ENCODE measurements at places on chromosomes 5 and 9. TPM values are rescaled to one million over a fixed set of nuclear protein-coding genes. Genes with fewer than 3 reads are reported as not detected.

DNA sequence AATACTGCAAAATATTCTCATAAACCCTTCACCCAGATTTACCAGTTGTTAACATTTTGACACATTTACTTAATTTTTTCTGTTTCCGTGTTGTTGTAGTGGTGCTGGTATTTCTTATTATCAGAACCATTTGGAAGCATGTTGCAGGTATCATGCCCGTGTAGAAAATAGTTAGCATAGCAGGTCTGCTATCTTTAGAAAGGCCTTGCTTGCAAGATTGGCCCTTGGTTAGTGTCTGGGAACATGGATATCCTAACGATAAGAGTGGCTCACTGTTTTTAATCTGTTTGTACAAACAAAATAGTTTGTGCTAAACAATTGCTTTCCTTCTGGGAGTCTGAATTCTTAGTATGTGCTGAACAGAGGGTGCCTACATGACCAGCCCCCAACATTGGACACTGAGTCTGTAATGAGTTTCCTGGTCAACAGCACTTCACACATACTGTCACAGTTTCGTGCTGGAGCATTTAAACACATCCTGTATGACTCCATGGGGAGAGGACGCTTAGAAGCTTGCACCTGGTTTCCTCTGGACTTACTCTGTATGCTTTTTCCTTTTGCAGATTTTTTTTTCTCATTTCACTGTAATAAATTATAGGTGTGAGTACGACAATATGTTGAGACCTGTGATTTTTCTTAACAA, 66.9 kb downstream of the MAN2A1 start:
- DNase-seq: no peak
- no peaks in the 10 kb centered on the region for H3K4me1 ChIP-seq
- H3K27ac ChIP-seq: no peak overlapping the region
- H3K27me3 ChIP-seq: no peaks in the 10 kb centered on the region
- peaks cover 28% of the 10 kb centered on the region for H3K36me3 ChIP-seq

- H3K36me3 ChIP-seq: no peaks in the 10 kb centered on the region
- H3K4me1 ChIP-seq: no peaks in the 10 kb centered on the region
- no peaks in the 10 kb centered on the region for H3K27me3 ChIP-seq
- H3K4me3 ChIP-seq: no peak overlapping the region
- H3K27ac ChIP-seq: no peak overlapping the region
Observed at GRCh38 chr9:72856972-72857623, 95.8 kb downstream of the ALDH1A1 start.

DNA sequence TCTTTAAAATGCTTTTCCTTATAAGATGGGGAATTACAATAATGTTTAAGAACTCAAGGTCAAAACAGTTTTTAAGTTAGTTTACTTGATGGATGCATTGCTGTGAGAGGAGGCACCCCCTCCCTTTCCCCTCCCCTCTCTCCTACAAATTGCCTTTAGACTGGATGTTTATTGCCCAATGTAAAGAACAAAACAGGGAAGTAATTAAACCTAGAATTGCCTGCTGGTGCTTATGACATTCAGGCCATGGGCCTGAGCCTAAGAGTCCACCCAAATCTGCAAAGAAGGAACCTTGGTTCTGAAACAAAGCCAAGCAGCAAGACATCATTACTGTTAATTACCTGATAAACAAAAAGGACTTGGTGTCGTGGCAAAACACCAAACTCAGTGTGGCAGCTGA, 630.3 kb downstream of the ISL1 start:
- no peaks in the 10 kb centered on the region for H3K27me3 ChIP-seq
- no peak overlapping the region for H3K27ac ChIP-seq
- H3K4me1 ChIP-seq: no peaks in the 10 kb centered on the region

DNA sequence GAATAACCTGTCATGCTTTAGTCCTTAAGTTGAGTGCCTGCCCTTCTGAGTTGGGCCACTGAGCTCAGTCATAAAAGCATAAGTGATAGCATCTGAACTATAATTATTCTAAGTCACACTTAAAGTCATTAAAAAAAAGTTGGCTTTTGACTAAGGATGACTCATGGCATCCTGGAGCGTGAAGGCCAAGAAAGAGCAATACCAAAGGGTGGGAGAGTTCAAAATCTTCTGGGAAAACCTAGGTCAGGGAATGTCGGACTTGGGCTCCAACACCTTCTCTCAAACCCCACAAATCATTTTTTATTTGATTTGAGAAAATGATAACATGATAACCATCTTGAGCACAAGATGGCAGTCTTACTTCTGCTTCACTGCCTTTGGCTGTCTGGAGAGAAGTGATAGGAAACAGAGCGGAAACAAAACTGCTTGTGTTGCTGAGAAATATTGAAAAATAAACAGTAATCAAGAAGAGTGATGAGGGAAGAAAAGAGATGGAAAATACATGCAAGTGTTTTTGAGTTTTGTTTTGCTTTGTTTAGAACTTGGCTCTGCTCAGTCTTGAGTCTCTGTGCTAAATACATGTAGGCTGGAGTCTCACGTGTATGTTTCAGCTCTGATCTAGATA, 16.9 kb upstream of the NTRK2 start:
- H3K27me3 ChIP-seq: no peaks in the 10 kb centered on the region
- no peaks in the 10 kb centered on the region for H3K36me3 ChIP-seq
- no peak overlapping the region for H3K27ac ChIP-seq
- H3K4me3 ChIP-seq: no peak overlapping the region
- H3K4me1 ChIP-seq: no peaks in the 10 kb centered on the region

- DNase-seq: no peak
- peaks cover 8% of the 10 kb centered on the region for H3K4me1 ChIP-seq
- H3K27me3 ChIP-seq: no peaks in the 10 kb centered on the region
Observed at GRCh38 chr5:16454686-16455085, 10.9 kb downstream of the ZNF622 start.

GRCh38 chr5:41921874-41922273, 3.2 kb upstream of the FBXO4 start:
- peaks cover 5% of the 10 kb centered on the region for H3K36me3 ChIP-seq
- H3K4me3 ChIP-seq: no peak overlapping the region
- no peak for DNase-seq

DNA sequence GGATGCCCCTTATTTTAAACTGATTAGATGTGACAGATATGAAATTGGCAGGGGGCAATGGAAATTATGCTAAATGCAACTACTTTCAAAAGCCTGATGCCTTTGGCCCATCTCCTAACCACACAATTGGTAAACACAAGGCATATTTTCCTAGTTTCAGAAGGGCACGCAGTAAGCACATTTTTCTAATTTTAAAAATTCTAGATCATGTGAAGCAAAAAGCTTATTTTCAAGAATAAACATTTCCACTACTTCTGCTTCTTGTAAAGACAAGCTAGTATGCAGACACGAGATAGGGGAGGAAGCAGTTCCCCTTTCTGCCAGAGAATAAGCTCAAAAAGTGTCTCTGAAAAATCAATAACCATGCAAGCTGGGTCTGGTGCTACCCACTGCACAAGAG, 67.7 kb downstream of the ABCA1 start:
- H3K4me1 ChIP-seq: no peaks in the 10 kb centered on the region
- H3K36me3 ChIP-seq: peaks cover 22% of the 10 kb centered on the region
- no peak overlapping the region for H3K27ac ChIP-seq
- H3K4me3 ChIP-seq: no peak overlapping the region
- no peak for DNase-seq

- no peaks in the 10 kb centered on the region for H3K27me3 ChIP-seq
- no peak for DNase-seq
- no peak overlapping the region for H3K4me3 ChIP-seq
Observed at GRCh38 chr9:136060671-136061371, 34.3 kb downstream of the NACC2 start.

GRCh38 chr9:107118863-107119624, 164.0 kb upstream of the RAD23B start:
- H3K36me3 ChIP-seq: no peaks in the 10 kb centered on the region
- H3K27me3 ChIP-seq: no peaks in the 10 kb centered on the region
- no peaks in the 10 kb centered on the region for H3K4me1 ChIP-seq
- no peak overlapping the region for H3K27ac ChIP-seq
- H3K4me3 ChIP-seq: no peak overlapping the region

Gene CD74
- 159 TPM for total RNA-seq

Gene PRUNE2
- total RNA-seq: 0.78 TPM

- no peak overlapping the region for H3K27ac ChIP-seq
- H3K36me3 ChIP-seq: no peaks in the 10 kb centered on the region
Observed at GRCh38 chr5:163564321-163564938, 59.0 kb downstream of the MAT2B start.

DNA sequence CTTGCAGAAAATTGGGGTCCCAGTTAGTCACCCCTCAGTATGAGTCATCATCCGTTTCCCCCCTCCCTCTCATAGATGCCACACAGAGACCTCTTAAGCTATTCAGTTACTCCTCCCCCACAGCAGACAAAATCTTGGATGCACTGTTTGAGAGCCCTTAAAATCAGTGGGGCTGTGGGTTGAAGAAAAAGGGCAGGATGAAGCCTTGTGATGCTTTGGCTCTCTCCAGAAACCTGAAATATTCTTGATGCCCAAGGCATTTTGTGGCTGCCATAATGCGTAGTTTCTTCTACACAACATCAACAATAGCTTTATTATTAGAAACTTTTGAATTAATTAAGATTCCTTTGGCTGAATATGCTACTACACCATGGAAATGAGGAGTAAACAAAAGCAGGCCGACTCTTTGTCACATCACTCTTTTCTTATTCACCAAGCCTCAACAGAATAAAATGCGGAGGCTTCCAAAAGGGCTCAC, 133.8 kb downstream of the MRPS30 start:
- no peak overlapping the region for H3K27ac ChIP-seq
- DNase-seq: no peak
- H3K4me3 ChIP-seq: no peak overlapping the region
- no peaks in the 10 kb centered on the region for H3K4me1 ChIP-seq

DNA sequence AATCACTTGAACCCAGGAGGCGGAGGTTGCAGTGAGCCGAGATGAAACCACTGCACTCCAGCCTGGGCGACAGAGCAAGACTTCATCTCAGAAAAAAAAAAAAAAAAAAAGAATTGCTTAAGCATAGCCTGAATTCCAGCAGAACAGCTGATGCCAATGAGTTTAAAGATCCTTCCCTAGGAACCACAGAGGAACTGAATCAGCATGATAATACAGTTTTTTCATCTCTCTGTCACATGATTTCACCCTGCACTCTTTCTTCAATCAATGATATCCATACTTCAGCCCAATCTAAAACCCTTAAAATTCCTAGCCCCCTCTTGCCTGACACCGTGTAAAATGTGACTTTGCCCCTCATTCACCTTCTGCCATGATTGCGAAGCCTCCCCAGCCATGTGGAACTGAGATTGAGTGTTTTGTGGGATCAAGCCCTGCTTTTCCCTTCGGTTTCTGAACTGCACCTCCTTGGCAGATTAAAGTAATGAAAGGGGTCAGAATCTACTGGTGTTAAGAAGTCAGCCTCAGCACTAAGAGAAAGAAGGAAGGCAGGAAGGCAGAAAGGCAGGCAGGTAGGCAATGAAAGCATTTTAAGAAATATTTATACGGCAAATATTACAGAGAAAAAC, 20.9 kb upstream of the DMXL1 start:
- H3K4me1 ChIP-seq: no peaks in the 10 kb centered on the region
- DNase-seq: no peak
- H3K27ac ChIP-seq: no peak overlapping the region
- H3K36me3 ChIP-seq: no peaks in the 10 kb centered on the region
- H3K27me3 ChIP-seq: no peaks in the 10 kb centered on the region

GRCh38 chr5:113652161-113652560, 138.7 kb downstream of the YTHDC2 start:
- H3K27ac ChIP-seq: no peak overlapping the region
- no peaks in the 10 kb centered on the region for H3K27me3 ChIP-seq
- no peaks in the 10 kb centered on the region for H3K36me3 ChIP-seq
- DNase-seq: no peak
- no peaks in the 10 kb centered on the region for H3K4me1 ChIP-seq

DNA sequence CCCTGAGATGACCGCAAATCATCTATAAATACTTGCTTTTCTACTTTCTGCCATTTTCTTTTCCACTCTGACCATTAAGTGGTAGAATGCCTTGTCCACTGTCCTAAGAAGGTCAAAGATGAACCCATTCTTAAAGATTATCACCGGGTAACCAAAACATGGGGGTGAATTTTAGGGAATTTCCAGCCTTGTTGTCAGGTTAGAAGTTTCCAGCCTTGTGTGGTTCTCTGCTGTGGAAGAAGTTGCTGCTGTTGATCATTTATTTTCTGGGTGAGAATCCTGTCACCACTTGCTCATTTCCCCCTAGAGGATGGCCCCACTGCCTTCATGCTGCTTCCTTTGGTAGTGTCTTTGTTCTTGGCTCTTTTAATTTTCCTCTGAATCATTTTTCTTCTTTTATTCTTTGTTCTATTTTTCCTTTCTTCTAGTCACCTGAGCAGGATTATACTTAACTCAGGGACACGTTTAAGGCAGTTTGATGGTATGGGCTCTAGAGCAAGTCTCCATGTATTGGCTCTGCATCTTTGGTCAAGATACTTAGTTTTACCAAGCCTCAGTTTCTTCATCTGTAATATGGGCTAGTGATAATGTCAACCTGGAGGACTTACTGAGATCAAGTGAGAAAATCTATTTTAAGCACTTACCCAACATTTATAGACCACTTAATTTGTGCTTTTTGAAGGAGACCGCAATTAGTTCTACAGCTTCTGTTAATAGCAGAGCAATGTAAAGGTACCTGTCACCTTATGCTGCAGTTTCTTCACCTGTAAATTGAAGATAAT, 266.2 kb downstream of the ARHGAP26 start:
- H3K4me3 ChIP-seq: no peak overlapping the region
- H3K36me3 ChIP-seq: peaks cover under 1% of the 10 kb centered on the region
- H3K27ac ChIP-seq: no peak overlapping the region
- no peak for DNase-seq
- H3K4me1 ChIP-seq: no peaks in the 10 kb centered on the region

DNA sequence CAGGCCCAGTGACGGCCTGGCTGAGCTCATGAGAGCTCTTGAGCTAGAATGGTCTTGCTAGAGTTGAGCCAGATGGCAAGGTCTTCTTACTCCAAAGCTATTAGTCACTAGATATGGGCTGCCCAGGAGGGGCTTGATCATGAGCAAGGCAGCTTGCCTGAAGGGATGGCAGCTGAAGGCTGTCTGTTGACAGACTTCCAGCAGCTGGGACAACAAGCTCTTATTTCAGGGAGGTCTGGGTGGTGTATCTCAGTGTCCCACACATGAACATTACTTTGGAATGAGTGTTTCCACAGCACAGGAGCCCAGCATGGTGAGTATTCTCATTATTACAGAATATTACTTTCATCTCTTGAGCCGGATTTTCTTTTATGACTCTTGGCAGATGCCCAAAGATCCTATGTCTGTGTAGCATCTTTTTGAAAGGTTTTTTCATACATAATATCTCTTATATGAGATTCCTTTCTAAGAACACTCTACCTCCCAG, 414.1 kb downstream of the ARHGEF28 start:
- no peaks in the 10 kb centered on the region for H3K36me3 ChIP-seq
- no peaks in the 10 kb centered on the region for H3K27me3 ChIP-seq
- no peak overlapping the region for H3K27ac ChIP-seq
- DNase-seq: no peak

GRCh38 chr5:176341325-176342157, 20.0 kb downstream of the KIAA1191 start:
- no peaks in the 10 kb centered on the region for H3K27me3 ChIP-seq
- H3K36me3 ChIP-seq: peaks cover 40% of the 10 kb centered on the region
- no peak overlapping the region for H3K27ac ChIP-seq
- no peak overlapping the region for H3K4me3 ChIP-seq
- no peaks in the 10 kb centered on the region for H3K4me1 ChIP-seq

- no peaks in the 10 kb centered on the region for H3K27me3 ChIP-seq
- no peak overlapping the region for H3K27ac ChIP-seq
- DNase-seq: no peak
- no peaks in the 10 kb centered on the region for H3K36me3 ChIP-seq
- H3K4me1 ChIP-seq: no peaks in the 10 kb centered on the region
Observed at GRCh38 chr5:172881691-172882370, 47.8 kb downstream of the ERGIC1 start.

GRCh38 chr9:119334745-119335144, 34.5 kb downstream of the BRINP1 start:
- no peak for DNase-seq
- H3K36me3 ChIP-seq: no peaks in the 10 kb centered on the region
- H3K27ac ChIP-seq: no peak overlapping the region
- no peaks in the 10 kb centered on the region for H3K27me3 ChIP-seq
- no peaks in the 10 kb centered on the region for H3K4me1 ChIP-seq
- no peak overlapping the region for H3K4me3 ChIP-seq
